ENCODE measurements at places on chromosomes 12 and 14.

- no peak for DNase-seq
These were observed 10.1 kb upstream of the CLEC12A start for GRCh38 chr12:9961106-9961505.

DNA sequence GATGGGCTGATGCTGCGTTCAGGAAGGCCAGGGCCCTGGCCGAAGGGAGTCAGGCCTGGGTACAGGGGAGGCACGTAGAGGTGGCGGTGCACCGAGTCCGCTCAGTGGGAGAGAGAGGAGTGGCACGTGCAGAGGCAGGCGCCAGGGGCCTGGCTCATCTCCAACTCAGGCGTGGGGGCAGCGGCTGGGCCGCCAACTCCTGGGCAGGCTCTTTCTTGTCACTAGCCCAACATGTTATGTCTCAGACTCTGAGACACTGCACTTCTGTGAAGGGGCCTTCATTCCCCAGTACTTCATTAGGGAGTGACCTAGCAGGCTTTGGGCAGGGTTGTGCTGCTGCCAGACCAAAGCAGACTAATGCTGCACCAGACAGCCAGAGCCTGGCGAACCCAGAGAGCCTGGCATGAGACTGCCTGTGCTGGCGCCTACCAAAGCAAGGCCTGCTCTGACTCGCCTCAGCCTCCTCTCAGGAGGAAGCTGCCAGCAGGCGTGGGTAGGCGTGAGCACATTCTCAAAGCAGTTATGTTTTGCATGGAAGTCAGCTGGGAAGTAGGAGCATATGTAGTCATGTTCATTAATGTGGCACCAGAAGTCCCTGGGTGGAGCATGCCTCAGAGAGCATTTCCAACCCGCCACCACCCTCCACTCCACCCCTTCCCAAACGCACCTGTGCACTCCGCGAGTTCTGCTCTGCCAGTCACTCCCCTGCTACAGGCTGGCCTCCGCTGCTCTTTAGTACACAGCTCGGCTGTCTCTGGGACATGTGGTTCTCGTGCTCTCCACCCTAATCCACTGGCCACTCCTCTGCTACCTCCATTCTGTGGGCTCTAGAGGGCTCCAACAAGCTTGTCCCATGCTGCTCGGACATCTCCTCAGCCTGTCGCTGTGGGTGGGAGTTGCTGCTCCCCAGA lies 9.7 kb downstream of the CKB start:
- DNase-seq: no peak

DNA sequence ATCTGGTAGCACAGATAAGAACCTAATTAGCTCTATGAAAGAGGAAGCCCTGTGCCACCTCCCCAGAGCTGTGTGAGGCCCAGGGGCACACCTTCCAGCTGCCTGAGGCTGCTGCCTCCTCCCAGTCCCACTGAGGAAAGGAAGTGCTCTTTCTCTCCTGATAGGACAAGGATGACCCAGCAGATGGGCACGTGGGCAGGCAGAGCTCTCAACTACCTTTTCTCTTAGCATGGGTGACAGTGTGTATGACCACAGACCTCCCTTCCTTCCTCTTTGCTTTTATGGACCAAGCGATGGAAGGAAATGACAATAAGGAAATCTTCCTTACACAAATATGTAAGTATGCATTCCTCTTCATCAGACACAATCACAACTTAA lies 127.6 kb upstream of the AMIGO2 start:
- DNase-seq: no peak

DNA sequence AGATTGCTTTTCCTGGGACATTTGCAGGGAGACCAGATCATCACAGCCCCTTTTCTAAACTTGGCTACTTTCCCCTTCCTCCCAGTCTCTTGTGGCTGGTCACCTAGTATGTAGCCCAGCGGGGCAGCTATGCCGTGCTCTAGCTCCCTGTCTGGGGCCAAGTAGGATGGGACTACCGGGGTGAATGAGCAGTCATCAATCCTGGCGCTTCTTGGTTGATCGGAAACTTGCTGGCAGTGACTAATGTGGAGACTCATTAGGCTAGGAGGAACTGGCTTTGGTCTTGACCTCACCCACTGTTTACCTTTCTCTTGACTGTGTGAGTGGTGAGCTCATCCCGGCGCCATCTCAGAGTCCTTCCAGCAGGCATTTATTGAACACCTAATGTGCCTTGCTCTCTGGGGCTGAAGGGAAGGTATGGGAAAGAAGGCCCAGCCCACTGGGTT lies 15.9 kb downstream of the PLEKHG3 start:
- no peak for DNase-seq

DNA sequence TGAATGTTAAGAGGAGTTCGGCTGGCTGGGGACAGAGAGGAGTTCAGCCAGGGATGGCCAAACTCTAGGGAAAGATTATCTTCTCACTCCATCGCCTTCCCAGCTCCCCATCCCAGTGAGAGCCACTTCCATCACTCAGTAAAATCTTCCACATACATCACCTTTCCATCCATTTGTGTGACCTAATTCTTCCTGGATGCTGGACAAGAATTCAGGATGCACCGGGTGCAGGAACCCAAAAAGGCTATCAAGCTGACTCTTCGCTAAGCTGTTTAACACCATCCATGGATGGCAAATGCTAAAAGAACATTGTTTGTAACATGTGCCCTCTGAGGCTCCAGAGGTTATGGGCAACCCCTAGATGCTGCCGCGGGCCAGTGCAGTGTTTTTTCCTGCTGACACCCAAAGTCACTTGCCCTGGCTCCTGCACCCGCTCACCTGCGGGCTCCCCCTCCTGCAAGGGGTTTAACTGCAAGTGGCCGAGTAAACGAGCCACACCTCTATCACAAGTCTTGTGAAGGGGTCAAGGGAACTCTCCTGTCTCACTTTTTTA lies 216.0 kb upstream of the NPAS3 start:
- DNase-seq: no peak

GRCh38 chr12:42725809-42726208 lies 136.3 kb upstream of the PRICKLE1 start:
- no peak for DNase-seq

DNA sequence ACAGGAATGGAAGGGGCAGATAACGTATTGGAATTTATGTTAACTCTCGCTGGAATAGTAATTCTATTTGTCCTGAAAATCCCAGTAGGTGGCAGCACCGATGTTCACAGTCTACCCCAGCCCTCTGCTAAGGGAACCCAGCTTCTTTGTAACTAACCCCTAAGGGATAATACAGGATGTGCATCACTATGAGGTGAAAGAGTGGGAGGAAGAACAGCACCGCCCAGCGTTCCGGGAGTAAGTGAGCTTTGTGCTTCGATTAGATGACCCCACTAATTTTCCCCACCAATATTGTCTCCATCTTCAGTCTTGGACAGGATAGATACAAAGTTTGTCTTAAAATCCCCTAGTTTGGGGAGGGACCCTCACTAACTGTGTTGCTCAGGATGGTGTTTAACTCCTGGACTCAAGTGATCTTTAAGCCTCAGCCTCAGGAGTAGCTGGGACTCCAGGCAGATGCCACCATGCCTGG lies 2.7 kb downstream of the SLC2A3 start:
- DNase-seq: no peak

DNA sequence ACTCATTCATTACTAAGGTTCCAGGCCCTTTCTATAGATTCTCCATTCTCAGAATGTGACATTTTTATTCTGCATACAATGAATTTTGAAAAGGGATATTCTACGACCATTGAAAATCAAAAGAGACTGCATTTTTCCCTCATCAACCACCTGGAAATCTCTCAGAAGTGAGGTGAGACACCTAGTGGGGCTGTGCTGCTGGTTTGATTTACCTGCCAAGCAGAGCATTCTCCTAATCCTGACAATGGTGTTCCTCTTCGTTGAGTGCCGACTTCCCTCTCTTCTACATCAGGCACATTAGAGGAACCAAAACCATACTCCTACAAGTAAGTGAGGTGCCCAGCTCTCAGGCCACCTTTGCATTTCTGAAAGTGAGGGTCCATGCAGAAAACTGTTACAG lies 14.9 kb downstream of the CKB start:
- DNase-seq: no peak

GRCh38 chr12:87311206-87311605 lies 718.0 kb downstream of the C12orf50 start:
- no peak for DNase-seq

GRCh38 chr12:15782667-15783066 lies 6.5 kb downstream of the EPS8 start:
- DNase-seq: no peak

GRCh38 chr14:99065551-99065950 lies 206.4 kb downstream of the BCL11B start:
- no peak for DNase-seq

- no peak for DNase-seq
These were observed 49.0 kb downstream of the KCTD10 start for GRCh38 chr12:109428037-109428629.

GRCh38 chr14:89371585-89372511 lies 45.2 kb downstream of the FOXN3 start:
- DNase-seq: no peak

DNA sequence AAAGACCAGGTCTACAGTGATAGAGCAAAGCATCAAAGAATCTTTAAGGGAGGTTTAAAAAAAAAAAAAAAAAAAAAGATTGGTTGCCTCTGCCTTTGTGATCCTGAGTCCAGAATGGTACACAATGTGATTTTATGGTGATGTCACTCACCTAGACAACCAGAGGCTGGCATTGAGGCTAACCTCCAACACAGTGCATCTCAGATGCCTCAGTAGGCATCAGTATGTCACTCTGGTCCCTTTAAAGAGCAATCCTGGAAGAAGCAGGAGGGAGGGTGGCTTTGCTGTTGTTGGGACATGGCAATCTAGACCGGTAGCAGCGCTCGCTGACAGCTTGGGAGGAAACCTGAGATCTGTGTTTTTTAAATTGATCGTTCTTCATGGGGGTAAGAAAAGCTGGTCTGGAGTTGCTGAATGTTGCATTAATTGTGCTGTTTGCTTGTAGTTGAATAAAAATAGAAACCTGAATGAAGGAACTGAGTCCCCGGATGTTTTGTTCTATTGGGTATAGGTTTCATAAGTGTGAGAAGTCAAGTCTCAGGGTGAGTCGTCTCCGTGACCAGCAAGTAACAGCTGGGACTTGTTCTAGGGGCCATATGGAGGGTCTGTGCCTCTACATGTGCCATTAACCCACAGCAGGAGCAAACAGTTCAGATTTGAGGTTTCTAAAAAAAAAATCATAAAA lies 9.3 kb downstream of the PEBP1 start:
- DNase-seq: no peak

DNA sequence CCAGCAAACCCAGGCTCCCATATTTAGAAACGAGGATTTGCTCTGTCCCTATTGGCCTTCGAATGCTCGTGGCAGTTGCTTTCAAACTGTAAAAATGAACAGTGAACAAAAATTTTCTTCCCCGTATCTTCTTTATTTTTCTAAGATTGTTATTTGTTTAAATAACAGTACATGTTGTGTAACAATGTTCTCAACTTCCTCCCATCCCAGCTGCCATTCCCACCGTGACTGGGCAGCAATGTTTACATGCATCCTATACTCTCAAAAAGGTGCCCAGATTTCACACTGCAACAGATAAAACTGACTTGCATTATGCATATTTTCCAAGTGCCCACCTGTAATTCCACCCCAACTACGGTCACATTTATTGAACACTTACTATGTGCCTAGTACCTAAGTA lies 12.8 kb downstream of the VCPKMT start:
- DNase-seq: no peak

- no peak for DNase-seq
These were observed 8.7 kb downstream of the DNAI7 start for GRCh38 chr12:25186038-25186787.

GRCh38 chr14:68586896-68587751 lies 205.7 kb downstream of the ZFP36L1 start:
- no peak for DNase-seq

DNA sequence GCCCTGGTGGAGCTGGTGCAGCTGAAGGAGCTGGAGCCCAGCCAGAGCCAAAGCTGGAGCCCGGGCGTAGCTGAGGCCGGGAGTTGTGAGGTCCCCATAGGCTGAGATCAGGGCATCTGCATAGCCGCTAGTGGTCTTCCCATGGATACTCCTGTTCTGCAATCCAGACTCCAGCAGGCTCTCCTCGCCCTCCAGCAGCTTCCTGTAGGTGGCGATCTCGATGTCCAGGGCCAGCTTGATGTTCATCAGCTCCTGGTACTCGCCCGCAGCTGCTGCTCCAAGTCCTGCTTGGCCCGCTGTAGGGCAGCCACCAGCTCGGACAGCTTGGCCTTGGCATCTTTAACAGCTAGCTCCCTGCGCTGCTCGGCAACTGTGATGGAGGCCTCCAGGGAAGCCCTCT lies 966.1 kb downstream of the FSCB start:
- no peak for DNase-seq

All from cortex of kidney (tissue), 1 donor.